GM12878 (cell line): ENCODE measurements at places on chromosomes 2 and 18. TPM values are rescaled to one million over a fixed set of nuclear protein-coding genes. Genes with fewer than 3 reads are reported as not detected.

MOB1A gene
- polyA plus RNA-seq = 221 and 226 TPM in 2 replicates

POTEE gene
- 1.2 TPM in 2 replicates for polyA plus RNA-seq

DNA sequence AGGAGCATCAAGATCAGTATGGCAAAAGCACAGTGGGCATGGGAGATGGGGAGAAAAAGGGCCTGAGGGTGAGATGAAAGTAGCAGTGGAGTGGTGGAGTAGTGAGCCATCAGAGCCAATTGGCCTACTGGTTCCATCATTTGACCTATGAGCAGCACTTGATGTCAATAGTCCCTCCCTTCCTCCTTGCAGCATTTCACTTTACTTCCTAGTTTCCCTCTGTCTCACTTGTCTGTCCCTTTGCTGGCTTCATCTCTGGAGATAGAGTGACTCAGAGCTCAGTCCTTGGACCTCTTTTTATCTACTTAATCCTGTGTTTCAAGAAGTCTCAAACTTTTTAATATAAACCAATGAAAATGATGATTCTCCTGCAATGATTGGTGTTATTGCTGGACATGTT lies 32.1 kb downstream of the FBXO48 start:
- DNase-seq = no peak
- H3K4me1 ChIP-seq = peaks cover 18% of the 10 kb centered on the region
- H3K27me3 ChIP-seq = no peaks in the 10 kb centered on the region
- H3K36me3 ChIP-seq = no peaks in the 10 kb centered on the region
- H3K4me3 ChIP-seq = no peak overlapping the region

GRCh38 chr2:83742117-83742782 lies 716.8 kb downstream of the SUCLG1 start:
- DNase-seq = no peak
- no peaks in the 10 kb centered on the region for H3K4me1 ChIP-seq
- H3K27me3 ChIP-seq = no peaks in the 10 kb centered on the region

DNA sequence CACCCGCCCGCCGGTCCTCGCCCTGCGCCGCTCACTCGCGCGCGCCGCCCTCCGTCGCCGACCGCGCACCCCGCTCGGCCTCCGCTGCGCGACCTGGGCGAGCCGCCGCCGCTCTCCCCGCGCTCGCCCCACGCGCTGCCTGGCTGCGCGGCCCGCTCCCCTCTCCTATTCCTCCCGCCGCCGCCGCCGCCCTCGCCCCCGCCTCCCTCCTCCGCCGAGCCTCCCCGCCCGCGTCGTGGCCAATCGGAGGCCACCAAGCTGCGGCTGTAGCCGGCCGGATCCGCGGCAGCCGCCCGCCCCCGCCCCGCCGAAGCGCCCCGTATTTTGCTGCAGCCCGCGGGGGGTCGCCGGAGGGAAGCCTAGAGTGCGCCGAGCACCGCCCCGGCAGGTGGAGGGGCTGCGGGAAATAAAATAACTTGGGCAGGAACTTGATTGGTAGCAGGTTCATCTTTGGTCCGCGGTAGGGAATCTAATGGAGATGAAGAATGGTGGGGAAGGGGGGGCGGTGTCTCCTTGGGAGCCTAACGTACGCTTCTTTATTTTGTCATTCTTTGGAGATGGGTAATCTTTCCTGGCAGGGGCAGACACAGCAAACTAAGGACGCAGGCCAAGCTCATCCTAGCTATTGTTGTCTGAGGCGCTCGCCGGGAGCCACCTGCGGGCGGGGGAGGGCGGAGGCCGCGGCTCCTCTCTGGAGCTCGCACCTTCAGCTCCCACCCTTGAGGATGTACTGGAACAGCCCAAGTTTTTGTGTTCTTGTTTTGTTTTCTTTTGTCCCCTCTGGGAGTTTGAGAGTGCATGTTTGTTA lies 1.1 kb upstream of the CDH2 start:
- H3K4me3 ChIP-seq = no peak overlapping the region
- H3K27me3 ChIP-seq = peaks cover 2% of the 10 kb centered on the region; the same call in 1 of the 2 replicates
- H3K27ac ChIP-seq = no peak overlapping the region
- no peaks in the 10 kb centered on the region for H3K4me1 ChIP-seq
- DNase-seq = no peak

- no peak for DNase-seq
- H3K4me1 ChIP-seq = no peaks in the 10 kb centered on the region
- H3K27me3 ChIP-seq = no peaks in the 10 kb centered on the region
- no peaks in the 10 kb centered on the region for H3K36me3 ChIP-seq
- no peak overlapping the region for H3K4me3 ChIP-seq
- no peak overlapping the region for H3K27ac ChIP-seq
Observed at GRCh38 chr2:13660231-13660630, 943.5 kb downstream of the TRIB2 start.

GRCh38 chr18:59927246-59927825 lies 27.5 kb downstream of the PMAIP1 start:
- H3K27me3 ChIP-seq = no peaks in the 10 kb centered on the region
- H3K4me3 ChIP-seq = no peak overlapping the region
- peak overlapping the region; percentile 93 for H3K27ac ChIP-seq
- peak; percentile 98 for DNase-seq
- peaks cover 49% of the 10 kb centered on the region for H3K4me1 ChIP-seq
